Substantia nigra (tissue), 51 donors: ENCODE measurements at places on chromosomes 2 and 18.
A peak's percentile ranks its signal among the peaks of the same experiment; 100 is the strongest.

GRCh38 chr2:2837746-2838547 is 506.9 kb upstream of the MYT1L start:
- no peak for DNase-seq

- DNase-seq = no peak
These were observed 584.9 kb downstream of the TMEM182 start for GRCh38 chr2:103346780-103347179.

GRCh38 chr2:54329482-54330161 is 73.6 kb upstream of the TSPYL6 start:
- no peak for DNase-seq

DNA sequence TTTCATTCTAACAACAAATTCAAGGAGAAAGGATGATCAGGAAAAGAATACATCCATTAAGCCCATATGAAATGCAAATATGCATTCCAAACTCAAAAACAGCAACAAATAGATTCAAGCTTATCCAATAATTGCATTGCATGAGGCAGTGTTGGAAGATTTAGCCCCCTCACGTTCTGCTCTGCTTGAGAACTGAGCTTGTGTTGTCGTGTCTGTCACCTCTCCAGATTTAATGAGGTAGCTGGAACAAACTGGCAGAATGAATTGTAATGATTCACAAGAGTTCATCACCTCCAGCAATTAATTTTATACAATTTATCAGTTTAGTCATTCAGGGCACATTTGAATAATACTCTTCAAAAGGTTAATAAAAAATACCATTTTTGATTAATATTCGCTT is 54.8 kb downstream of the AP1S3 start:
- DNase-seq = no peak

- DNase-seq = no peak
These were observed 89.0 kb upstream of the SEC11C start for GRCh38 chr18:59050661-59051057.

GRCh38 chr2:209579230-209579749 is 155.4 kb downstream of the MAP2 start:
- peak; percentile 6 for DNase-seq

- no peak for DNase-seq
These were observed 10.6 kb upstream of the NEMP2 start for GRCh38 chr2:190545093-190545492.

DNA sequence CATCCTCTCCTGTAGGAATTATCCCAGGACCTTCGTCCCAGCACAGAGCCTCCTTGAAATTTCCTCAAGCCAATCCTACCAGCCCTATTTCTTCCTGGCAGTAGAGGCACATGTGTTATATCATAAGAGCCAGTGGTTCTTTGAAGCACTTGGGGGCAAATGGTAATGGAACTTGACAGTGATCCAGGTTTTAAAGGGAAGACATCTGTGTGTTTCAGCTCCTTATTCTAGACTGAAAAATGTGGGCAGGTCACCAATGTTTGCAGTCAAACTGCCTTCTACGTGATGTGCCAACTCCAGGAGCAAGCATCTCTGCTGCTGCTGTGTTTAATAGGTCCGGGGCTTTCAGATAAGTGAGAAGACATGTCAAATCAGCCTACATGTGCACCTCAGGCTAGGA is 157.1 kb downstream of the GALNT14 start:
- DNase-seq = no peak

DNA sequence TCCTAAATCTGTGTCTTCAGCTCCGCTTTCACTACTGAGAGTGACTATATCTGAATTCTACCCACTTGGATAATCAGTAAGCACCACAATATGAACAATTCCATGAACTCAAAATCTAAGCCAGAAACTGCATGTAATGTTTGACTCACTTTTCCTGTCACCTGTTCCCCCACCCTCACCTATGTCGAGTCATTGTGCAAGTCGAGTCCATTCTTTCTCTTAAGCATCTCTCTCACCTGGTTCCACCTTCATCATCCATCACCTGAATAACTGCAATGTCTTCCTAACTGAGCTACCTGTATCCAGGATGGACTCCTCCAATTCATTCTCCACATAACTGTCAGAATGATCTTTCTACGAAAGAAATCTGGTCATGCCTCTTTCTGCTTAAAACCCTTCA is 58.2 kb downstream of the PPP1R1C start:
- DNase-seq = no peak

- DNase-seq = no peak
These were observed 176.1 kb upstream of the SPRED2 start for GRCh38 chr2:65608466-65608865.

- no peak for DNase-seq
These were observed 17.7 kb upstream of the NFU1 start for GRCh38 chr2:69454976-69455375.

GRCh38 chr2:60934165-60934722 is 52.9 kb downstream of the REL start:
- DNase-seq = no peak

GRCh38 chr2:72989770-72990556 is 72.6 kb downstream of the EMX1 start:
- DNase-seq = no peak

DNA sequence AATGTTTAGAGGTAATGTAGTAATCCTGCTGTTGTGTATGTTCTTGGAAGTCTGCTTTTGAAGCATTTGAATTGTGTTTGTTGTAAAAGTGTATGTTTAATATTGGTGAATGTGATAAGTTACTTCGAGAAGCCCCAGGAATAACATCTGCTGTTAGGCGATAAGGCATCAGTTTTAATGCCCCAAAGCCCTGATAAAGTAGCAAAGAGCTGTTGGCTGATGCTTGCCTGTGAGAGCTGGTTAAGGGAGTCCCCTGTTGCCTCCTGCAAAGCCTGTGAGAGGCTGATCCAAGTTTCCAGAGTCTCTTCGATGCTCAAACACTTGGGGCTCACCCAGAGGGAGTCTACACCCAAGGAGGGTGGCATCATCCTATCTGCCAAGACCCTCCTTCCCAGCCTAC is 110.3 kb downstream of the RNF152 start:
- no peak for DNase-seq

GRCh38 chr2:148483665-148484064 is 160.9 kb upstream of the EPC2 start:
- DNase-seq = no peak

DNA sequence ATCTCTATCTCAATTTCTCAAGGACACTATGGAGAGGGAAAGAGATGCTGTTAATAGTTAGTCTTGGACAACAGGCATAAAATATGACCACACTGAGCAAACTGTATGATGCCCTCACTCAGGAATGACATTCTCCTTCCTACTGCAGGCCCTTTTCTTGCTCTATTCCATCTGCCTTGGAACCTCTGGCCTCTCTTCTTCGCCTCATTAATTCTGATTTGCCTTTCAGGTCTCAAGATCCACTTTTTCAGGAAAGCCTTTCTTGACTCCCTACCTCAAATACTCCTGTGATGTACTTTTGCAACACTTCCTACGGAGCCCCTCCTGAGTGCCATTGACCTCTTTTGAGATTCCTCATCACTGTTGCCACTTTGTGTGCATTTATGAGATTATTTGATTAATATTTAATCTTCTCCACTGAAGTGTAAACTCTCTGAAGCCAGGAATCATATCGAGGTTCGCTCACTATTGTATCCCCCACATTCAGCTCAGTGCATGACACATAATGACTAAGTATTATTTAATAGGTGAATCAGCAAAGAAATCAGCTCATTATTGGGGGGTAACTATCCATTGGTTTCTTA is 21.3 kb upstream of the SPP2 start:
- no peak for DNase-seq

GRCh38 chr2:70772486-70773155 is 4.6 kb upstream of the ADD2 start:
- DNase-seq = no peak

GRCh38 chr18:25284861-25285550 is 67.0 kb downstream of the ZNF521 start:
- no peak for DNase-seq

GRCh38 chr2:188138313-188138712 is 153.4 kb upstream of the GULP1 start:
- DNase-seq = no peak

DNA sequence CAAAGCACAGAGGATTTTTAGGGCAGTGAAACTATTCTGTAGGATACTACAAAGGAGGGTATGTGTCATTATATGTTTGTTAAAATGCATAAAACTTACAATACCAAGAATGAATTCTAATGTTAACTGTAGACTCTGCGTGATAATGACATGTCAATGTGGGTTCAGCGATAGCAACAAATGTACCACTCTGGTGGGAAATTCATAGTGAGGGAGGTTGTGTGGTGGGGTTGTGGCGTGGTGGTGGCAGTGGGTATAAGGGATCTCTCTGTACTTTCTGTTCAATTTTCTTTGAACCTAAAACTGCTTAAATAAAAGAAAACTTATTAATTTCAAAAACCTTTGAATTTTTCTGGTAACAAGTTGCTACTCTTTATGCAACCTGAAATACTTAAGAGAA is 99.3 kb upstream of the SLC38A11 start:
- no peak for DNase-seq

DNA sequence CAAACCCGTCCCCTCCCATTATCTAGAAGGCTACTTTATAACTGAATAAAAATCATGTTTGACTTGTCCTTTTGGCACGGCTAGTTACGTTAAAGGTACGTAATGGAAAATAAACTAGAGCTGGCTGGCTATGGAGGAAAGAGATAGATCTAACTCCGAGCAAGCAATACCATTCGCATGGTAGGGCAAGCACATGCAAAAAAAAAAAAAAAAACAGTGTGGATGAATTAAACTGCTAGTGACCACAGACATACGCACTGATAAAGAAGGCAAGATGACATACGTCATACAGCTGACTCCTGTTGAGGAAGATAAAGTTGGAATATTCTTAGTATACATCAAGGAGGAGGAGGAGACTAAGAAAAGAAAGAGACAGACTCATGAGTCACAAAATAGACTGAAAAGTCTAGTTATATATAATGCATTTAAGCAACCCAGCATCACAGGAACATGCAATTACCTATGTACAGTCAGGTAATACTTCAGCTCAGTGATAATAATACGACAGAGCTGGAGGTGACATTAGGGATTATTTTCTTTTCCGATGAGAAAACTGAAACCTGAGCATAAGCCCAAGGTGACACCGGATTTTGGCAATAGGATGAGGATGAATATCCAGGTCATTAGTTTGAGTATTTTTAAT is 37.9 kb upstream of the NARS1 start:
- no peak for DNase-seq

GRCh38 chr2:1688161-1688560 is 56.2 kb downstream of the PXDN start:
- DNase-seq = no peak

DNA sequence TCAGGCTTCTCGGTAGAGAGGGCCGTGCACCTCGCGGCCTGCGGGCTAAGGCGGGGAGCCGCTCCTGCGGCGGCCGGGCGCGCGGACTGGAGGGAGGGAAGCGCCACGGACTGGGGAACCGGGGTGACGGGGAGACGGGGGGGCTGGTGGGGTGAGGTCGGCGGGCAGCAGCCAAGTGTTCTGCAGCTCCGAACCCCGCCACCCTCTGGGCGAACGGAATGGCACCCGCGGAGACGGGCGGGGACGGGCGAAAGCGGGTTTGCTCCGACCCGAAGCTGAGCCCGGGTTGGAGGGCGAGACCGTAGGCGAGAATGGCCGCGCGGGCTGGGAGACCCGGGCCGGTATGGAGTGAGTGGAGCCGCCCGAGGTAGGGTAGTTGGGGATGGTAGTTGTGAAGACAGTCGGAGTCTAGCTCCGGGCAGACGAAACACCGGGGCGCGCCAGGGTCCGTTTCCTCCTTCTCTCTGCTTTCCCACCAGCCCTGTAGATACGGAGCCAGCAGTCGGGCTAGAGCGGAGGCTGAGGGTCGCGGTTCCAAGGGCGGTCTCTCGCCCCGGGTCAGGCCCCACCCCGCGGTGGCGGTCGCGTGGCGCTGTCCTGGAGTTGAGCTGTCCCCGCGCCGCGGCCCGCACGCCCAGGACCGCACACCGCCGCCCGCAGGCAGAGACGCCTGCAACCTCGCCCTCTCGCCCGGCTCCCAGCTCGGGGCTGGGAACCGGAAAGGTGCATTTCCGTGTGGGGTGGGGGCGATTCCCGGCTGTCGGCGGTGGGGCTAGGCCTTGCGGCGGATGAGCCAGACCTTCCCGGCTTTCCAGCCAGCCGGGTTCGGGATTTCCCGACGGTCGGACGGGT is 160.3 kb upstream of the SIX2 start:
- no peak for DNase-seq

- DNase-seq = no peak
These were observed 218.2 kb downstream of the NDUFA10 start for GRCh38 chr2:239806758-239807434.

- DNase-seq = no peak
These were observed 466.7 kb downstream of the TNS1 start for GRCh38 chr2:217535957-217536708.

DNA sequence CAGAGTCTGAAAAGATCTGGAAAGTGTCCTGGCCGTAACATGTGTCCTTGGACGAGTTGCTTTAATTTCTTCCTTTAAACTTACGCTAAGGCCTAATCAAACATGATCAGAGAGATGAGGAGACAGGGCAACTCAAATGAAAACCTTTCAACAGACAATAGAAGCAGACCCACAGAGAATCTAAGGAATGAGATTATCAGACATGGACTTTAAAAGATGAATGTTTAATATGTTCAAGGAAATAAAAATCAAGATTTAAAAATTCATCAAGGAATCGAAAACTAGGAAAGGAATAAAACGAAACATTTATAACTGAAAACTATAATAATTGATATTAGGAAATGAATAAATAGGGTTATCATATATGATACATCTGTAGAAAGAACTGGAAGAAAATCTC is 55.1 kb downstream of the RAB31 start:
- no peak for DNase-seq

DNA sequence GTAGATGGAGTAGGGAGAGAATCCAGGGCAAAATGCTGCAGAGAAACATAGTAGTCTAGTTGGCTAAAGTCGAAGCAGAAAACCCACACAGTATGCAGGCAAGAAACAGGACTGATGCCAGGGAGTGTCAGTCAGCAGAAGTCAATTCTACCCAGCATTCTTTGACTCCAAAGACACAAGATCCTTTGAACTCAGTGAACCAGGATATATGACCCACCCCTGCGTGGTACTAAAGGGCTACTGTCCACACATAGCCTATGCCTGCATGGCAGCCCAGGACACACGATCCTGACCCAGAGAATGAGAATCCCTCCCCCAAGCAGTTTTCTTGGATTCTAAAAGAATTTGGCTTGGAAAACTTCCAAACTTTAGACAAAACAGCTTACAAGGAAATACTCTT is 42.5 kb downstream of the ALK start:
- DNase-seq = no peak
